Caco-2 (cell line): ENCODE measurements at places on chromosomes 1 and 21. TPM values are rescaled to one million over a fixed set of nuclear protein-coding genes. Genes with fewer than 3 reads are reported as not detected.

GRCh38 chr1:239817276-239817675 lies 274.4 kb upstream of the FMN2 start:
- H3K4me3 ChIP-seq: no peak overlapping the region
- H3K27ac ChIP-seq: peak overlapping the region; percentile 80
- peaks cover 12% of the 10 kb centered on the region for H3K4me1 ChIP-seq
- DNase-seq: no peak

- H3K4me3 ChIP-seq: no peak overlapping the region
- no peaks in the 10 kb centered on the region for H3K27me3 ChIP-seq
- H3K4me1 ChIP-seq: no peaks in the 10 kb centered on the region
- H3K27ac ChIP-seq: no peak overlapping the region
These were observed 11.1 kb upstream of the PAXBP1 start for GRCh38 chr21:32782698-32783097.

DNA sequence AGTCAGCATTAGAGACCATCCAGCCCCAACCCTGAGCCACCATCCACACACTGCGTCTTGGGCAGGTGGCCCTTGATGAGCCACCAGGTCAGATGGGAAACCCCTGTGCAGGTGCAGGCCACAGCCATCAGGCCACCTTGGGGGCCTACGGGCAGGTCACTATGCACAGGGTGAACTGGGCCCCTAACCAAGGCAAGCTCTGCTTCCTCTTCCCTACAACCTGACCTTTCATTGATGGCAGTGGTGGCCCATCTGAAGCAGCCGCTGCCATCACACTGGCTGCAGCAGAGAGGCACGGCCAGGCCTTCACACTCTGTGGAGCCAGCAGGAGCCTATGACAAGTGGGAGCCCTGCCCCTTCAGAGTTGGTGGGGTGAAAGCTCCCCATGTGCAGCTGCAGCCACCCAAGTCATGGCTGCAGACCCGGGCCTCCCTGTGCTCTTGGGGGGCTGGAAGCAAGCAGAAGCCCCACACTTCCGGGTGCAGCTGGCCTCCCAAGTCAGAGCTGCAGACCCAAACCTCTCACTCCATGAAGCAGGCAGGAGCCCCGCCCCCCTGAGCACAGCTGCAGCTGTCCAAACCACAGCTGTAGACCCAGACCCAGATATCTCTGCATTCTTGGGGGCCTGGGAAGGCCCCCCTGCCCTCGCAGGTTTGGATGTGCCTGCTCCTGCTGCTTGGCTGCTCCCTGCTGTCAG lies 681.5 kb downstream of the MATN1 start:
- H3K27me3 ChIP-seq: no peaks in the 10 kb centered on the region
- no peak overlapping the region for H3K4me3 ChIP-seq
- no peaks in the 10 kb centered on the region for H3K4me1 ChIP-seq

GRCh38 chr1:47951026-47951425 lies 46.2 kb downstream of the TRABD2B start:
- no peaks in the 10 kb centered on the region for H3K27me3 ChIP-seq
- H3K4me3 ChIP-seq: no peak overlapping the region
- no peak for DNase-seq

The PROX1 gene
- 17.6 and 24.5 TPM in 2 replicates for total RNA-seq

The CLCA4 gene
- not detected in 2 replicates for total RNA-seq

DNA sequence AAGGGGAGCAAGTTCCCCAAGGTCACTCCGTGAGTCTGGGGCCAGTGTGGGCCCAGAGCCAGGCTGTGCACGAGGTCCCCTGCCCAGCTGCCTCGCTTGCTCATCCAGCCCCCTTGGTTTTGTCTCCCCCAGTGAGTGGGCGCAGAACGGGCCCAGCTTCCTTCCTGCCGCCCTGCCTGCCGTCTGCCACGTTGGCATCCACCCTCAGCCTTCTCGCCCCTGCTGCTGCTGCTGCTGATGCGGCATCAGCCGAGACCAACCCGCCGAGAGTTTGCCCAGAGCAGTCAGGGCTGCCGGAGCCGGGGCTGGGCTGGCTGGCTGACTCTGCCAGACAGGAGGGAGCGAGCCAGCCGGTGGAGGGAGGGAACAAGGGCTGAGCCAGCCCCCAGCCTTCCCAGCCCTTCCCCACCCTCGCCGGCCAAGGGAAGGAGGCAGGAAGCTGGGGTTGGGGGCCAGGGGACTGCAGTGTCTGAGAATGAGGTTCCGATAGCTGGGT lies 31.4 kb upstream of the WASF2 start:
- peak overlapping the region; percentile 70 for H3K27ac ChIP-seq
- no peaks in the 10 kb centered on the region for H3K36me3 ChIP-seq
- no peak overlapping the region for H3K4me3 ChIP-seq
- peaks cover 76% of the 10 kb centered on the region for H3K4me1 ChIP-seq
- DNase-seq: no peak

DNA sequence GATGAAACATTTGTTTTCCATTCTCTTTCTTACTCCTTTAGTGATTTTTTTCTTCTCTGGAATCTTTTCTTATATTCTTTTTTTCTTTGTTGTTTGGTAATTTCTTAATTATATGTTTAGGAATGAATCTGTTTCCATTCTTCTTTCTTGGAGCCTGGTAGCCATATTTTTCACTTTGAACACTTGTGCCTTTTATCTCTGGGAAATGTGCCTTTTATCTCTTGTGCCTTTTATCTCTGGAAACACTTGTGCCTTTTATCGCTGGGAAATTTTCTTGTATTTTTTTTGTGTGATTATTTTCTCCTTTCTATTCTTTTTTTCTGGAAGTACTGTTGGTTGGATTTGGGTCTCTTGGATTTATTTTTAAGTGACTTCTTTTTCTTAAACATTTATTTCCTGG lies 118.2 kb downstream of the LEPR start:
- no peaks in the 10 kb centered on the region for H3K4me1 ChIP-seq
- H3K27ac ChIP-seq: peak overlapping the region; percentile 50
- H3K36me3 ChIP-seq: no peaks in the 10 kb centered on the region
- no peak overlapping the region for H3K4me3 ChIP-seq

- no peaks in the 10 kb centered on the region for H3K4me1 ChIP-seq
- no peaks in the 10 kb centered on the region; the same call in 1 of the 2 replicates for H3K27me3 ChIP-seq
- H3K27ac ChIP-seq: no peak overlapping the region
- H3K4me3 ChIP-seq: no peak overlapping the region
- DNase-seq: no peak
These were observed 38.8 kb downstream of the DDR2 start for GRCh38 chr1:162670928-162671663.

GRCh38 chr1:186618401-186619170 lies 61.6 kb downstream of the PTGS2 start:
- no peak overlapping the region for H3K4me3 ChIP-seq
- H3K27ac ChIP-seq: no peak overlapping the region
- no peak for DNase-seq
- H3K36me3 ChIP-seq: no peaks in the 10 kb centered on the region
- no peaks in the 10 kb centered on the region for H3K27me3 ChIP-seq

- peak overlapping the region; percentile 40 for H3K27ac ChIP-seq
- no peak overlapping the region for H3K4me3 ChIP-seq
- H3K36me3 ChIP-seq: no peaks in the 10 kb centered on the region
- no peaks in the 10 kb centered on the region for H3K27me3 ChIP-seq
These were observed 197.5 kb upstream of the C8B start for GRCh38 chr1:57163325-57163724.

DNA sequence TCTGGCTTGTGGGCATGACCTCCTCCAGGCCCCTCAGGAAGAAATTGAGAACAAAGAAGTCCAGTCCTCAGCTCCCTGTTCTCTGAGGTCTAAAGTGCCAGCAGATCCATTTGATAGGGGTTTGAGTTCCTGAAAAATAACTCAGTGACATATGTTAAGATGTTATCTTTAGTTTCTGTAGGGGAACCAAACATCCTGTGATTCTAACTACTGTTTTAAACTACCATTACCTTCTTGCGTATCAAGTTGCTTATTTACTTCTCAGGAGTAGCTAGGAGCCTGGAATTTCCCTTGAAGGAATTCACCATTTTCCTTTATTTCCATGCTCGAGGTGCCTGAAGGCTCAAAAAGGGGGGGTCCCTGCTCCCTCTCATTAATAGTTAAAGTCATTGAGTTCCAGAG lies 18.8 kb upstream of the LIN9 start:
- H3K4me3 ChIP-seq: no peak overlapping the region
- no peaks in the 10 kb centered on the region for H3K27me3 ChIP-seq
- no peak for DNase-seq

DNA sequence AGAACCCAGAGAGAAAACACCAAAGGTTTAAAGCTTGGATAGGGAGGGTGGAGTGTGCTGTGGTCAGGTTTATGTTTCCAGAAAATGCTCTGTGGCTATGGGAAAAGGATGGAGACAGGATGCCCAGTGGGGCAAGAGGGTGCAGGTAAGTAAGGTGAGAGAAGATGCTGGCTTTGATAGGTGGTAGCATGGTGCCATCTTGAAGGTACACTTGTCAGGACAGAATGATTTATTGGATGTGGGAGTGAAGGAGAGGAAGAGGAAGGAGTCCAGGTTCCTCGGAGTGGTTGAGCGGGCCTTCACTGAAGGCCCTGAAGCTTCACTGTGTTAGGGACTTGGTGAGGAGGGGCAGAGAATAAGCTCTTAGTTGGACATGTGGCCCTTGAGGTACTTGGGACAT lies 3.6 kb downstream of the PTPRF start:
- H3K27me3 ChIP-seq: no peaks in the 10 kb centered on the region
- peaks cover 33% of the 10 kb centered on the region for H3K4me1 ChIP-seq
- no peak overlapping the region for H3K4me3 ChIP-seq
- H3K36me3 ChIP-seq: peaks cover 1% of the 10 kb centered on the region; the same call in 1 of the 2 replicates
- no peak for DNase-seq
- H3K27ac ChIP-seq: no peak overlapping the region

The COL16A1 gene
- 0.44 and 0.50 TPM in 2 replicates for total RNA-seq

DNA sequence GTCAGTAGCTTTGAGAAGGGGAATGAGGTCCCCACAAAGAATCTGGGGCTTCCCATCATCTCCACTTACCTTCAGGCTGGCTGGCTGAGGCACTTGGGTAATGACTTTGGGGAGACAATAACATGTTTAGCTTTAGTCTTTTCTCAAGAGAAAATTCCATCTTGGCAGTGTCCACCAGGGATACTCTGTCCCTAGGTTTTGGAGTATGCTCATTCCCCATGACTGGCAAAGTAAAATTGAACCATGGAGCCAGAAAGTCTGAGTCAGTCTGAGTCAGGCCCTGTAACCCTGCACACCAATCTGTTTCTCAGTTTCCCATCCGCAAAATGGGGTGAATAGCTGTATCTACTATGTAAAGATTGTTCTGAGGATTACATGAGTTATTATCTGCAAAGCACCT lies 28.2 kb downstream of the RUNX1 start:
- no peaks in the 10 kb centered on the region for H3K36me3 ChIP-seq
- no peaks in the 10 kb centered on the region for H3K27me3 ChIP-seq
- no peak overlapping the region for H3K4me3 ChIP-seq
- H3K4me1 ChIP-seq: peaks cover 51% of the 10 kb centered on the region
- no peak overlapping the region for H3K27ac ChIP-seq
